Spinal cord (tissue), 10 donors: ENCODE measurements at places on chromosomes 6 and 20.

GRCh38 chr6:168292826-168293225 lies 26.8 kb downstream of the DACT2 start:
- DNase-seq = no peak

DNA sequence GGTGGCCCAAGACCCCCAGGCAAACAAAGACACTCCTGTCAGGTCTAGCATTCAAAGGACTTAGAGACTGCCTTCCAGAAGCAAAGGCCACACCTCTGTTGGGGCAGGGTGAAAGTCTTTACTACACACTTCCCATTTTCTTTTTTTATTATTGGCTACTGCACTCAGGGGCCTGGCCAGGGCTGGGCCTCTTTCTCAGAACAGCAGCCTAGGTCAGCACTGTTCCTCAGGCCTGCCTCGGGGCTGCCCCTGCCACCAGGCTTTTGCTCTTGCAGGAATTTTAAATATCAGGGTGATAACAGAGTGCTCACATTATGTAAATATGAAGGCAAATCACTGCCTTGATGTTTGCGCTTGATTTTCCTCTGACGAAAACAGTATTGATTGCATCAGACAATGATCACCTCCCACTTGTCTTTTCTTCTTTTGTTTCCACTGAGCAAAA lies 18.5 kb downstream of the GSTA4 start:
- no peak for DNase-seq

- no peak for DNase-seq
Observed at GRCh38 chr20:5933802-5934436, 16.4 kb downstream of the TRMT6 start.

DNA sequence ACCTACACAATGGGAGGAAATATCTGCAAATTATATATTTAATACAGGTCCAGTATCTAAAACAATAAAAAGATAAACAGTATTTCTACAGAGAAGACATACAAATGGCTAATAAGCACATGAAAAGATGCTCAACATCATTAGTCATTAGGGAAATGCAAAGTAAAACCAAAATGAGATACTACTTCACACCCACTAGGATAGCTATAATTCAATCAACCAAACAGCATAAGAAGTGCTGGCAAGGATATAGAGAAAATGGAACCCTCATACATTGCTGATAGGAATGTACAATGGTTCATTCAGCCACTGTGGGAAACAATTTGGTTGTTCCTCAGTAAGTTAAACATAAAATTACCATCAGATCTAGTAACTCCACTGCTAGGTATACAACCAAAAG lies 48.7 kb downstream of the NUDT3 start:
- no peak for DNase-seq

DNA sequence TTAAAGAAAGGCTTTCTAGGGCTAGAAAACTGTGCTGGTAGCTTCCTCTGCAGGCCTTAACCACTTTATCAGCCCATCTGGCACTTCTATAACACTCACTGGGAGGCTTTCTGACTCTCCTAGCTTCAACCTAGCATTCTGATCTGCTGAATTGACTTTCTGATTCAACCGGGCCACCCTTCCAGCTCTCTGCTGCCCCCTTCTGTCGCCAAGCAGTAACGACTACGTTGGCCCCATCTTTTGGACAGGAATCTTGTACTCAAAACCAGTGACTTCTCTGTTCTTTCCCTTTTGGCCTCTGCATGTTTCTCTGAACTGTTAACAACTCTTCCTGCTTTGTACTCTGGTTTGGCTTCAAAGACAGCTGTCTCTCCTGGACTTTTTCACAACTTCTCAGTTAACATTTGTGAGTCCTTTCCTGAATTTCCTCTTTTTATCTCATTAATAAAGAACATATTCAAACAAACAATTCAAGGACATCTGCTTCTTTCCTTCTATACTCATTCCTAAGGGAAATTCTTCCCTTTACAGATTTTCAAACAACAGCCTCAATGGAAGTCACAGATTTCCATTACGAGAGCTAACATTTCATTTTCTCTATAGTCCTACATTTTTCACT lies 43.9 kb upstream of the FAM135A start:
- peak; percentile 19 for DNase-seq

DNA sequence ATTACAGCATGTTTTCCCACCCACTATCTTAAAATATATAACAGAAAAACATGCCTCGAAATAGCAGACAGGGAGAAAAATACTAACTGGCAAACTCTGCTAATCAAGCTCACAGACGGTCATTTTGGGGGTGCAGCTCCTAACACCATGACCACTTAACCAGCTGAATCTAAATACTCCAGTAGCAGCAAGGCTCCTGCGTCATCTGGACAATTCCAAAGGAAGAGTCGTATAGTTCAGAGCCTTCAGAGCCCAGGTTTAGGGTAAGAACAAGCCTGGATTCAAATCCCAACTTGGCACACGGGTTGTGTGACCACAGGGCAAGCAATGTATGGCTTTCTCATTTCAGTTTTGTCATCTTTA lies 81.3 kb upstream of the COL21A1 start:
- no peak for DNase-seq

DNA sequence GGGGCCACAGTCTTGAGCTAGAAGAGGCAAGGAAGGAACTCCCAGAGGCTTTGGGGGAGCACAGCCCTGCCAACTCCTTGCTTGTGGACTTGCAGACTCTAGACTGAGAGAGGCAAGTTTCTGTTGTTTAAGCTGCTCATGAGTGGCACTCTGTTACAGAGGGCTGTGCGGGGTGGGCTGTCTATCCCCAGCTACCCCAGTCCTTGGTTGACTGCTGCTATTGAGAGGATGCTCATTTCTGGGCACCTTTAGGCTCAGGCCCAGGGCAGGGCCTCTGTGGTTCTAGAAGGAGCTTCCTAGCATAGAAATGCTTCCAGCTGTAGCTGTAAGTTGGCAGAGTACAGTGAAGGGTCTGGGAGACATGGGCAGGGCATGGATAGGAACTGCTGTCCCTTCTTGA lies 151.3 kb upstream of the GGTLC1 start:
- DNase-seq = no peak

DNA sequence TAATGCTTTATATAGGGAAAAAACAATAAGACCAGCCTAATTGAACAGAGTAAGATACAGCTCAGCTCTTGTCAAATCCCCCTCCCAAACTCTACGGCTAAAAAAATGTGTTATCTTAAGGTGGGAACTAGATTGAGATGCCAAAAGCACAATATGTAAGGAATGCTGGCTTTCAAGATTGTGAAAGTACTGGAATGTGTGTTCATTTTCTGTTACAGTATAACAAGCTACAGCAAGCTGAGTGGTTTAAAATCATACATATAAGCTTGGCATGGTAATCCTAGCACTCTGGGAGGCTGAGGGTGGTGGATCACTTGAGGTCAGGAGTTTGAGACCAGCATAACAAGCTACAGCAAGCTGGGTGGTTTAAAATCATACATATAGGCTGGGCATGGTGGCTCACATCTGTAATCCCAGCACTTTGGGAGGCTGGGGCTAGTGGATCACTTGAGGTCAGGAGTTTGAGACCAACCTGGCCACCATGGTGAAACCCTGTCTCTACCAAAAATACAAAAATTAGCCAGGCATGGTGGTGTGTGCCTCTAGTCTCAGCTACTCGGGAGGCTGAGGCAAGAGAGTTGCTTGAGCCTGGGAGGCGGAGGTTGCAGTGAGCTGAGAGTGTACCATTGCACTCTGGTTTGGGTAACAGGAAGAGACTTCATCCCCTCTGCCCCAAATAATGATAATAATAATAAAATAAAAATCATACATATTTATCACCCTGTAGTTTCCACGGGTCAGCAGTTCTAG lies 297.7 kb downstream of the DOK5 start:
- DNase-seq = no peak
